ENCODE measurements at places on chromosomes 1 and 21. TPM values are rescaled to one million over a fixed set of nuclear protein-coding genes. Genes with fewer than 3 reads are reported as not detected.

MAN1C1 gene
- 0.30 TPM for total RNA-seq

C4BPA gene
- 0.52 TPM for total RNA-seq

RAB42 gene
- total RNA-seq, result 3.5 TPM

ATP6V1G3 gene
- total RNA-seq, result not detected

OR6K3 gene
- not detected for total RNA-seq

HPDL gene
- 3.6 TPM for total RNA-seq

Data from A549 treated with Mapracorat at 1 μM for 4 hours (cell line).